ENCODE measurements at places on chromosomes 3 and 15. TPM values are rescaled to one million over a fixed set of nuclear protein-coding genes. Genes with fewer than 3 reads are reported as not detected.

DNA sequence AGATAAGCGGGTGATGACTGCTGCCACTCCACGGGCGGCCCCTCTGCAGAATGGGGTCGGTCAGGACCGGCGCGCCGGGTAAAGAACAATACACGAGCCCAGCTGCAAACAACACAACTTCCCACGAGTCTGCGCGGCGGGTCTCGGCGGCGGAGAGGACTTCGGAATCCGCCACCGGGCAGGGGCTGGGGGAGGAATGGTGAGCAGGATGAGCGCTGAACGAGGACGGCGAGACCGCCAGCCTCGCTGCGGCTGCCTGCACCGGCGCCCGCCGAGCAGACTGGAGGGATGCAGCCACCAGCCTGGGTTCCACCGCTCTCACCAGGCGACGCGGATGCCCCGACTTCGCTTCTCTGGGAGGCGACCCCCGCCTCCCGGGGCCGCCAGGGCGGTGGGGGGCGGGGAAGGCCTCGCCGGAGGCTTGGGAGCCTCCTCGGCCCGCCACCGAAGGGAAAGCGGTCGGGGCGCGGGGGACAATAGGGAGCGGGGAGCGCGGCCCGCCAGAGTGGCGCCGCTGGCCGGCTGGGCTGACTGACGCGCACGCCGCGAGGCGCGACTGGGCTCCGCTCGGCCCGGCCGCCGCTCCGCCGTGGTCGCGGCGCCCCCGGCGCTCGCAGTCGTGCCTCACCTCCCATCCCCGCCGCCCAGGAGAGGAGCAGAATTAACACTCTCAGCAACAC lies 515 bp downstream of the ADAM10 start:
- peak; percentile 73 for DNase-seq
- H3K27ac ChIP-seq, result peak overlapping the region; percentile 98
- peak overlapping the region; percentile 99 for H3K4me3 ChIP-seq
- peaks cover 39% of the 10 kb centered on the region for H3K4me1 ChIP-seq
- no peaks in the 10 kb centered on the region for H3K27me3 ChIP-seq

GRCh38 chr3:181935915-181936314 lies 224.2 kb downstream of the SOX2 start:
- H3K4me3 ChIP-seq, result no peak overlapping the region
- no peak for DNase-seq
- no peaks in the 10 kb centered on the region for H3K27me3 ChIP-seq
- no peaks in the 10 kb centered on the region for H3K36me3 ChIP-seq
- no peak overlapping the region for H3K27ac ChIP-seq
- H3K4me1 ChIP-seq, result peaks cover 18% of the 10 kb centered on the region

GRCh38 chr15:89578146-89578545 lies 2.9 kb downstream of the TICRR start:
- peaks cover 36% of the 10 kb centered on the region for H3K4me1 ChIP-seq
- peak overlapping the region; percentile 88 for H3K27ac ChIP-seq
- H3K36me3 ChIP-seq, result peaks cover 36% of the 10 kb centered on the region
- peak overlapping the region; percentile 96 for H3K4me3 ChIP-seq

GRCh38 chr3:134901461-134901860 lies 106.4 kb downstream of the EPHB1 start:
- H3K4me1 ChIP-seq, result peaks cover 11% of the 10 kb centered on the region
- no peak overlapping the region for H3K27ac ChIP-seq
- H3K27me3 ChIP-seq, result peaks cover 29% of the 10 kb centered on the region

DNA sequence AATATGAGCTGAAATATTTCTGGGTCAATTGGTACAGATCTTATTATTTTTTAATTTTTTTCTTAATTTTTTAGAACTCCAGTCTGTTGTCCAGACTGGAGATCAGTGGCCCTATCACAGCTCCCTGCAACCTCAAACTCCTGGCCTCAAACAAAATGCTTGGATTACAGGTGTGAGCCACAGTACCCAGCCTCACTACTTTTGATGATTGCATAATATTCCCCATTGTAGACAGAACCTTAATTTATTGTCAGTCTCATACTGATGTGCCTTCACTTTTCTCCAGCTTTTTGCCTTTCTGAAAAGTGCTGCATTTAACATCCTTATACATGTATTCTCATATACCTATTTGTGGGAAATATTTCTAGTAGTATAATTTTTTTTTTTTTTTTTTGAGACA lies 144.9 kb downstream of the LIPC start:
- H3K27me3 ChIP-seq, result no peaks in the 10 kb centered on the region
- no peak overlapping the region for H3K4me3 ChIP-seq
- no peak for DNase-seq
- H3K27ac ChIP-seq, result no peak overlapping the region
- no peaks in the 10 kb centered on the region for H3K4me1 ChIP-seq

- no peaks in the 10 kb centered on the region for H3K27me3 ChIP-seq
- no peak overlapping the region for H3K27ac ChIP-seq
- H3K4me3 ChIP-seq, result no peak overlapping the region
- no peaks in the 10 kb centered on the region for H3K4me1 ChIP-seq
- peaks cover 17% of the 10 kb centered on the region for H3K36me3 ChIP-seq
Observed at GRCh38 chr3:187850258-187850921, 105.1 kb upstream of the BCL6 start.

- H3K4me1 ChIP-seq, result peaks cover 34% of the 10 kb centered on the region
- H3K4me3 ChIP-seq, result no peak overlapping the region
- H3K27me3 ChIP-seq, result no peaks in the 10 kb centered on the region
- H3K36me3 ChIP-seq, result no peaks in the 10 kb centered on the region
Observed at GRCh38 chr3:197181741-197182140, 116.7 kb downstream of the DLG1 start.

DNA sequence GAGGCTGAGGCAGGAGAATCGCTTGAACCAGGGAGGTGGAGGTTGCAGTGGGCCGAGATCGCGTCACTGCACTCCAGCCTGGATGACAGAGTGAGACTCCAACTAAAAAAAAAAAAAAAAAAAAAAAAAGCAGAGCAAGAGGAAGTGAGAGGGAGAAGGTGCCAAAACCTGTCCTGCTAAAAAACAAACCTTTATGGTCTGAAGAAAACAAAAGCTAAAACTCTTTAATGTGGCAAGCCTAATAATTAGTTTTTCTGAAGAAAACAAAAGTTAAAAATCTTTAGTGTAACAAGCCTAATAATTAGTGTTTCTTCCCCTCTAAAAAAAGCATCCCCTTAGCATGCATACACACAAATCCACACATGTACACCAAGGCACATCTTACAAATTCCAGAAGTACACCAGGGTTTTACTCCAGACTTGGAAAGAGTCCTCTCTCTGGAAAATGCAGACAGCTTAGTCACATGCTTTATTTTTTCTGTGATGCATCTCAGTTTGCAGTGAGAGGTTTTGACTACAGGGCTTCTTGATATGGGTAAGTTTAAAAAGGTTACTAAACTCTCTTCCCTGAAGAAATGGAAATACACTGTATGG lies 65.9 kb downstream of the HACD2 start:
- no peaks in the 10 kb centered on the region for H3K27me3 ChIP-seq
- no peak for DNase-seq
- H3K27ac ChIP-seq, result no peak overlapping the region
- no peaks in the 10 kb centered on the region for H3K4me1 ChIP-seq

DNA sequence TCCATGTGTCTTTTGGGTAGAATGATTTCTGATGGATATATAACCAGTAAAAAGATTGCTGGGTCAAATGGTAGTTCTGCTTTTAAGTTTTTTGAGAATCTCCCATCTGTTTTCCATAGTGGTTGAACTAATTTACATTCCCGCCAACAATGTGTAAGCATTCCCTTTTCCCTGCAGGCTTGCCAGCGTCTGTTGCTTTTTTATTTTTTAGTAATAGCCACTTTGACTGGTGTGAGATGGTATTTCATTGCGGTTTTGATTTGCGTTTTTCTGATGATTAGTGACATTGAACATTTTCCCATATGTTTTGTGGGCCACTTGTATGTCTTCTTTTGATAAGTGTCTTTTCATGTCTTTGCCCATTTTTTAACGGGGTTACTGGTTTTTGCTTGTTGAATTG lies 36.3 kb upstream of the MB21D2 start:
- no peaks in the 10 kb centered on the region for H3K27me3 ChIP-seq
- H3K36me3 ChIP-seq, result no peaks in the 10 kb centered on the region
- no peak overlapping the region for H3K4me3 ChIP-seq
- no peak overlapping the region for H3K27ac ChIP-seq
- DNase-seq, result no peak

DNA sequence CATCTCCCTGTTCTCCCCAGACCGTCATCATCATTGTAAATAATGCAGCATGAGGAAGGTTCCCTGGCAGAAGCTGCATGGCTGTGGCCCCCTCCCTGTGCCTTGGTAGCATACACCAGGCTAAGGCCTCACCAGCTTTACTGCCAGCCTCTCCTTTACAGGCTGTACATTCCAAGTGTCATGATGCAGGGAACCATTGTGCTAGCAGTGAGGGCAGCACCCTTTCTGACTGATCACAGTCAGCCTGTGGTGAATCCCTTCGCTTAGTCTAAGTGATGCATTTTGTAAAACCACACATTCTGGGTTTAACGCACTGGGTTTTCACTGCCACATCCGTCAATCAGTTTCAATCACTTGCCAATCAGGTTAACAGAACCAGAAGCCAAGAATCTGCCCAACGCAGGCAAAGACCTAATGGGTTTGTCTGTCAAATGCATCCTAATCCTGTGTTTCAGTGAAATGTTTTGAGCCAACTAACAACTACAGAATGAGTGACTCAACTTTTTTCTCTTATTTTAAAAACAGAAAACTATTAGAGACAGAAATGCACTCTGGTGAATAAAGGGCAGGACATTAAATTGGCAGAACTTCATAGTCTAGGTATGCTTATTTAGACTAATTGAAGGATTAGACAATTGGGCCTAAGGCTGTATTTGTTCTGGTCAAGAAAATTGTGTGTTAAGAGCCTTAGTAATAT lies 225.9 kb upstream of the DPH6 start:
- no peaks in the 10 kb centered on the region for H3K36me3 ChIP-seq
- DNase-seq, result no peak
- no peaks in the 10 kb centered on the region for H3K4me1 ChIP-seq

DNA sequence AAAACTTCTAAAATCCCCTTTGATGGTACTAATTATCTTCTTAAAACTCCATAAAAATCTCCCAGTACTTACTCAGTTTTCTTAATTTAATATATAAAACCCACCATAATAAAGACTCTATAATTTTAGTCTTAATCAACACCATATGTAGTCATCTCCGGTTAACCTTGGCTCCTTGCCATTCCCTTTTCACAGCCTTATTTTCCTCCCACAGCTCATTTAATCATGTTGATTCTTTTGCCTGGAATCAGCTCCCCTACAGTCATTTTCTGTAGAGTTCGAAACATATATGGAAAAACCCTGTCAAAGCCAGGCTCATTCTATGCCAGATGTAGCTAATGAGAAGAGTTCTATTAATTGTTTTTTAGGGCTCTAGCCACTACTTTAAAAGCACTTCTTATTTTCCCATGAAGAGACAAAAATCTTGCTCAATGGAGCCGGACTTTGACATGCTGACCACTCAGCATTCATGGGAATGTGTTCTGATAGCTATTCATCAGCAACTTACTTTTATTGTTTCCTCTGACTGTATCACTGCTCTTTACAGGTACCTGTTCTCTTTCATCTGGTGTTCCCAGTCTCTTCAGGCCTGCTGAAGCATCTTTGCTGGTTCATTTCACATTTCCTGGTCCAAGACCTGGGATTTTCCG lies 573.4 kb downstream of the NAALADL2 start:
- H3K36me3 ChIP-seq, result no peaks in the 10 kb centered on the region
- no peak for DNase-seq
- no peak overlapping the region for H3K27ac ChIP-seq
- H3K4me1 ChIP-seq, result no peaks in the 10 kb centered on the region
- no peak overlapping the region for H3K4me3 ChIP-seq

- H3K4me3 ChIP-seq, result no peak overlapping the region
- no peaks in the 10 kb centered on the region for H3K27me3 ChIP-seq
- DNase-seq, result no peak
- H3K4me1 ChIP-seq, result no peaks in the 10 kb centered on the region
- no peaks in the 10 kb centered on the region for H3K36me3 ChIP-seq
Observed at GRCh38 chr3:49636883-49637609, 37.1 kb upstream of the APEH start.

- peaks cover 9% of the 10 kb centered on the region for H3K4me1 ChIP-seq
- no peaks in the 10 kb centered on the region for H3K27me3 ChIP-seq
- no peak overlapping the region for H3K4me3 ChIP-seq
- H3K27ac ChIP-seq, result no peak overlapping the region
- no peaks in the 10 kb centered on the region for H3K36me3 ChIP-seq
Observed at GRCh38 chr3:4398941-4399245, 68.2 kb downstream of the SUMF1 start.

GRCh38 chr15:36334059-36334458 lies 245.4 kb upstream of the CDIN1 start:
- H3K36me3 ChIP-seq, result no peaks in the 10 kb centered on the region
- H3K27me3 ChIP-seq, result no peaks in the 10 kb centered on the region
- H3K4me1 ChIP-seq, result peaks cover 18% of the 10 kb centered on the region
- no peak overlapping the region for H3K4me3 ChIP-seq
- DNase-seq, result no peak
- no peak overlapping the region for H3K27ac ChIP-seq

GRCh38 chr3:72078676-72079368 lies 293.9 kb upstream of the PROK2 start:
- peaks cover 3% of the 10 kb centered on the region for H3K27me3 ChIP-seq
- peaks cover 32% of the 10 kb centered on the region for H3K36me3 ChIP-seq
- no peak for DNase-seq
- H3K4me1 ChIP-seq, result peaks cover 41% of the 10 kb centered on the region
- no peak overlapping the region for H3K27ac ChIP-seq
- H3K4me3 ChIP-seq, result no peak overlapping the region

- H3K27me3 ChIP-seq, result no peaks in the 10 kb centered on the region
- DNase-seq, result no peak
- peaks cover 6% of the 10 kb centered on the region for H3K4me1 ChIP-seq
- H3K36me3 ChIP-seq, result no peaks in the 10 kb centered on the region
- H3K4me3 ChIP-seq, result no peak overlapping the region
- no peak overlapping the region for H3K27ac ChIP-seq
Observed at GRCh38 chr15:100170291-100171210, 171.2 kb downstream of the ADAMTS17 start.

- no peaks in the 10 kb centered on the region for H3K36me3 ChIP-seq
- H3K27me3 ChIP-seq, result no peaks in the 10 kb centered on the region
- H3K4me3 ChIP-seq, result no peak overlapping the region
- no peak for DNase-seq
- peaks cover 16% of the 10 kb centered on the region for H3K4me1 ChIP-seq
Observed at GRCh38 chr3:69322158-69322509, 63.8 kb downstream of the FRMD4B start.

DNA sequence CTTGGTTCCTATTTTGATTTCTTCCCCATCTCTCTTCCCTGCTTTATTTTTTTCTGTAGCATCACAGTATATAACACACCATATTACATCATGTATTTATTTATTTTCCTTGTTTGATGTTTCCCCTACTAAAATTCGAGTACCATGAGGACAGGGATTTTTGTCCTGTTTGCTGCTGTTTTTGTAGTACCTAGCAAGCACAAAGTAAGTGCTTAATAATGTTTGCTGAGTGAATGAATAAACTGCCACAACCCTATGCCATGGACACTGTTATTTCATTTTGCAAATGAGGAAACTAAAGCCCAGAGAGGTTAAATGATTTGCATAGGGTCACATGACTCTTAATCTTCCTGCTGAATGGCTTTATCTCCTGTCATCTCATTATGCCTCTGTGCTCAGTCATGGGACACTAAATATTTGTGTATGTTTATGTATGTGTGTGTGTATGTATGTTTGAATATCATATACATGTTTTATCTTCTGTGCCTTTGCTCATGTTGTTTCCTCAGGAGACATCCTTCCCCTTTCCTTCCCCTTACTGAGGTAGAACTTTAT lies 26.1 kb upstream of the MGA start:
- no peak for DNase-seq
- H3K36me3 ChIP-seq, result no peaks in the 10 kb centered on the region
- peak overlapping the region; percentile 22 for H3K27ac ChIP-seq
- H3K4me1 ChIP-seq, result peaks cover 41% of the 10 kb centered on the region

Gene SCG5
- total RNA-seq, result 14.2 TPM

Gene EPB42
- not detected for total RNA-seq

Gene RTF1
- total RNA-seq, result 52.3 TPM

Gene PLXND1
- 63.9 TPM for total RNA-seq

Gene NR1I2
- total RNA-seq, result 2.8 TPM

Gene MINAR1
- 0.80 TPM for total RNA-seq

Gene SMCO1
- not detected for total RNA-seq

Gene LNP1
- total RNA-seq, result 6.8 TPM

Gene RPP25
- 31.3 TPM for total RNA-seq

Data from WTC11 (cell line).